T follicular helper cell (primary cell): ENCODE measurements at places on chromosomes 16 and 17.

DNA sequence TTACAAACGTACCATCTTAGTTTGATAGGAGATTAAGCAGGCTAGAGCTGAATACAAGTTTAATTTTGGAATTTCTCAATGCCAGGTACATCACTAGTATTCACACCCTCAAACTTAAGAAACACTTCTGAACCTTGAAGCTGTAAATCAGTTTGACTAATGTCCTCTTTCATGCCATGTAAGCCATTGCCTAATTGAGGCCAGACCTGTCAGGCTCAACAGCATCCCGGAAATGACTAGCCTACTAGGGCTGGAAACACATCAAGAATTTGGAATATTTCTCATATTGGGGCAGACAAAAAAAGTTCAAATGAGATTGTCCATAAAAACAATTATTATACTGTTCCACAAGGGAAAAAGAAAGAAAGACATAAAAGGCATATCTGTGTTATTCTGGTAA lies 1.7 kb downstream of the USP32 start:
- DNase-seq: no peak

GRCh38 chr17:17445925-17446665 lies 30.7 kb upstream of the MED9 start:
- DNase-seq: no peak

GRCh38 chr16:11759163-11759834 lies 16.6 kb upstream of the TXNDC11 start:
- DNase-seq: no peak

DNA sequence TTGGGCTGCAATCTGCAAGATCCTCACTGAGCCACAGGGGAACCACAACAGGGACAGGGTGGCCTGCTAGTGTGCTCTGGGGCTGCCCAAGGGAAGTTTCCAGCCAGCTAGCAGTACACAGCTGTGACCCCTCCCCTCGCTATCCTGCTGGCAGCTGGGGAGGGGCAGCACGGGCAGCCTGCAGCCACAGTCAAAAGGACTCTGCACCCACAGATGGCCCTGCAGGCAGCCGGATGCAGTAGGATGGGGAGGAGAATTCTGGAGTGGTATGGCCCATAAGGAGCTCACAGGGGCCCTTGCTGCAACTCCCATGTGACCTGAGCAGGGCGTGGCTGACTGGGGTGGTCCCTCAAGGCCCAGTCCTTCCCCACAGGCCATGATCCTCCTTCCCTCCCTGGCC lies 74.3 kb downstream of the PLD6 start:
- no peak for DNase-seq

GRCh38 chr17:73595479-73595878 lies 48.8 kb downstream of the SDK2 start:
- no peak for DNase-seq

- no peak for DNase-seq
Observed at GRCh38 chr17:68197997-68198930, 49.6 kb upstream of the AMZ2 start.

- DNase-seq: no peak
Observed at GRCh38 chr16:80008857-80009256, 408.3 kb upstream of the MAF start.
